ENCODE measurements at places on chromosomes 13 and 19.
A peak's percentile ranks its signal among the peaks of the same experiment; 100 is the strongest.

DNA sequence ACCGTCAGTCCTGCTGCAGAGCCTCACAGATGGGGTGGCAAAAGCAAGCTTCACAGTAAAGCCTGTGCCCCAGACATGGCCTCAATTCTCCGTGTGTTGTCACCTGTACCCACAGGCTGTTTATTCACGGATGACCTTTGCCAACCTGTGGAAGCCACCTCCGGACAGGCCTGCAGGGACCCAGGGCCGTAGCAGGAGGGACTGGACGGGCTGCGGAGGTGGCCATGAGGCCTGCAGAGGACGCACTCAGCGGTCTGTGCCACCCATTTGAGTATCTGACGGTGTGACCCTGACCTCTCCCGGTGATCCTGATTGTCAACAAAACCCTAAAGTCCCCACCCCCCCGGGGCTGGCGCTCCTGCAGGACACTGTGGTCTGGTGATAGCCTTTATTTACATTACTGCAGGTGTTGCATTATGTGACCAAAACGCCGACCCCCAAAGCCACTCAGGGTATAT is 7.8 kb upstream of the KLF16 start:
- DNase-seq, result no peak

- DNase-seq, result no peak
Measured at GRCh38 chr19:8630796-8631424, 477 bp downstream of the NFILZ start.

- no peak for DNase-seq
Measured at GRCh38 chr13:93603043-93603442, 376.4 kb downstream of the GPC6 start.

GRCh38 chr19:45117671-45118070 is 24.7 kb downstream of the PPP1R37 start:
- peak; percentile 37 for DNase-seq

DNA sequence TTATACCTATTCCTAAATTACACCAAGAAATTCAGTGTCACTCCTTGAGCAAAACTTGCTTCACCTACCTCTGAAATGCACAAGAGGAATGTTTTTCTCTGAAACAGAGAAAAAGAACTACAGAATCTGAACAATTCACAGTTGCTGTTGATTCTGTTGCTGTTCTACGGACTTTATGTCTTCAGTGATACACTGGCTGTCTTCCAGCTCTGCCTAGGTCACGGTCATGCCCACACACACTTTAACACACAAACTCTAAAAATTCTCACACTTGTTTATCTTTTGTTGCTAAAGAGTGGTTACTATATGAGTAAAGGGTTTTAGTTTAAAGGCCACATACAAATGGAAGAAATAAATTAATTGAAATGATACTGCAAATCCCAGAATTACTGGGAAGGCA is 124.4 kb upstream of the SPRY2 start:
- DNase-seq, result no peak

- no peak for DNase-seq
Measured at GRCh38 chr13:99044764-99045163, 66.9 kb upstream of the DOCK9 start.

- no peak for DNase-seq
Measured at GRCh38 chr13:69597088-69597487, 510.5 kb upstream of the ATXN8OS start.

DNA sequence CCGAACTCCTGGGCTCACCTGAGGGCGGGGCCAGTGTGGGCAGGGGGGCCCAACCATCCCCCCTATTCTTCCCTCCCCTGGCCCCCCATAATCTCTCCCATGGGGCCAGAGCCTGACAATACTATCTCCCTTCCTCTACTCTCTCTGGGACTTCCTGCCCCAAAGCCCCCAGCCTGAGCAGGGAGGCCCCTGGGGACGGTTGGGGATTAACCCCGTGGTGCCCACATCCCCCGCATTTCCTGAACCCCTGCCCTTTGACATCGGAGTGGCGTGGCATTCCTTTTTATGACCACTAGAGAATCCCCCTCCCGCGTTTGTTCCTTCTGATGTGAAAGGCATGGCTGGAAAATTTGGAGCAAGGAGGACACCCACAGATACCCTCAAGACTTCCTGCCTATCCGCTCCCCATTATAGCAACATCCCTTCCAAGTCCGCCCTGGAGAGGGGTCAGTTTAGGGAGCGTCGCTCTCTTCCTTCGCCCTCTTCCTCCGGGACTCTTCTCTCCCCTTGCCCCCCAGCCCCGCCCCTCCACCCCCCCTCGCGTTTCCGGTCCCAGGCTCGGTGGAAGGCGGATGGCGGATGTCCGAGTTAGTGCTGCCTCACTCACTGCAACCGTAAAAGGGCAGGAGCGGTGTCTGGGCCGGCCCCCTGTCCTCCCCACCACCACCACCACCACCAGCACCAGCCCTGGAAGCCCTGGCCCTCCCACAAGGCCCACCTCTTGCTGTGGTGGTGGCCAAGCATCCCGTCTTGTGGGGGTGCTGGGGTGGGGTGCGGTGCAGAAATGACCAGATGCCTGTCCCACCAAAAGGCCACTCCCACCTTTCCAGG is 1.8 kb downstream of the VASP start:
- peak; percentile 69 for DNase-seq

DNA sequence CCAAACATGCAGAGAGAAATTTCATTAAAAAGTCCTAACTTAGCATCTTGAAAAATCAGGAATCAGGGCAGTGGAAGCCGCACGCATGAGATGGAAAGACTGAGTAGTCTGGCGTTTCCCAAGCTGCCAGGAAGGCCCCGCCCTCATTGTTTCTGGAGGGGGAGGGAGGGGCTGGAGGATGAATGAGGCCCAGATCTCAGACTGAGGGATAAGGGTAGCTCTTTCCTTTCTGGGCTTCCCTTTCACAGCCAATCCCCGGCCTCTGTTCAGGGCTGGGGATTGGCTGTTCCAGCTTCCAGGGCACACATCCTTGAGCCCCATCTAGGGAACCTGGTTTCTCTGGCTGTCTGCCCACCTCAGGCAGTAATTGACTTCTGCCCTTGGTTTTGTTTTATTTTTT is 7.3 kb downstream of the C19orf53 start:
- no peak for DNase-seq

- DNase-seq, result no peak
Measured at GRCh38 chr13:75222031-75222430, 259.9 kb downstream of the TBC1D4 start.

- DNase-seq, result no peak
Measured at GRCh38 chr13:88862095-88862620, 1191.0 kb downstream of the SLITRK5 start.

DNA sequence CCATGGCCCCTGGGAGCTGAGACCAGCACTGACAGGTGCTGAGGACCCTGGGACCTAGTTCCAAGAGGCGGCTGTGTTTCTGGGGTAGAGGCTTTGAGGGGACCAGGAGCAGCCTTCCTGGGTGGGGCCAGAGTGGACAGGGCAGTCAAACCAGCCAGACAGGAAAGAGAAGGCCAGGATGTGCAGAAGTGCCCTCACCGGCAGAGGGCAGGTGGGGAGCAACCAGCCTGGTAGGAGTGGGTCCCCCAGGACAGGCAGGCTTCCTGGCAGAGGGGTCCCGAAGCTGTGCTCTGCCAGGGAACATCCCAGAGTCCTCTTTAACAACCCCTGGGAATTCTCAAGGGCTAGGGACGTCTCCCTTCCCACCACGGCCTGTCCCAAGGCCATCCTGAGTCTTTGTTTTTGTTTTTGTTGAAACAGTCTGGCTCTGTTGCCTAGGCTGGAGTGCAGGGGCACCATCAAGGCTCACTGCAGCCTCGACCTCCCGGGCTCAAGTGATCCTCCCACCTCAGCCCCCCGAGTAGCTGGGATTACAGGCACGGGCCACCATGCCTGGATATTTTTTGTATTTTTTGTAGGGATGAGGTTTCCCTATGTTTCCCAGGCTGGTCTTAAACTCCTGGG is 3.0 kb upstream of the HIPK4 start:
- DNase-seq, result no peak

DNA sequence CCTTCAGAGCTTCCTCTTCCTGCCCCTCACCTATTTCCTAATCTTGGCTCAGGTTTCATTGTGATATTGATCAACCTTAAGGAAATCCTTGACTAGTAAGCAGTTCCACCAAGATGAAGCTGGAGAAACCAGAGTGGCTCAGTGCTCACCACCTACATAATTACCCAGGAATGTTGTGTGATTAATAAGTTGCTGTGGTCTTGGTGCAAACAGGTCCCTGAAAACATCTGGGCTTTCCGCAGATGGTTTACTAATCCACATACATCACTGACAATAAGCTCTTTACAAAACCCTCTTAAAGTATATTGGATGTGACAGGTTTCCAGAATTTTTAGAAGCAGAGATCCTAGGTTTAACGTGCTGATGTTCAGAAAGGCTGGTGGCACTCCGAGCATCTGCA is 8.6 kb upstream of the SERP2 start:
- DNase-seq, result no peak

- no peak for DNase-seq
Measured at GRCh38 chr13:63435667-63436324, 2020.1 kb upstream of the PCDH20 start.

DNA sequence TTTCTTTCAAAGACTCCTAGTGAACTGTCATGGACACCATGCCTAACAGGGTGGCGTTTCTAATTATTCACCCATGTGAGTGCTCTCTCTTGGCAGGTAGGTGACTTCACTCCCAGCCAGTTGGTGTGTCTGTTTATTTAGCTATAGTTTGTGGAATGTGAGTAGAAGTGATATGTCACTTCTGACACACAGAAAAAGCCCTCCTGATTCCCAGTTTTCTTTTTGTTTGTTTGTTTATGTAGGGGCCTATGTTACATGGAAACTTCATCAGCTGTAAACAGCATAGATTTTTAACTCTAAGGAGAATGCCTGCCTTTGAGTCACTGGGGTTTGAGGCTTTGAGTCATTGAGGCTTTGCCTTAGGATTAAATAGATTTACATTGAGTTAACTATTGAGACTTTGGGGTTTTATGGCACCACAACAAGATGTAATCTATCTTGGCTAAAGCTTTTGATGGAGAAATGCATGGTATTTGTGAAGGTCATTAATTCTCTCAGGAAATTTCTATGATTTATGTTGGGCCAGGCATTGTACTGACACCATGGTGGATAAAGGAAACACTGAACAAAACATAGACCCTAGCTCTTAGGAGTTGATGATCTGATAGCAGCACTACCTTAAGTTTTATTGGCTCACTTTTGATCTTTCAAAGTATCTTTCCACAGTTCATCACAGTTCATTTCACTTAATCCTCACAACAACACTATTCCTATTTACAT is 45.3 kb downstream of the UFM1 start:
- no peak for DNase-seq

DNA sequence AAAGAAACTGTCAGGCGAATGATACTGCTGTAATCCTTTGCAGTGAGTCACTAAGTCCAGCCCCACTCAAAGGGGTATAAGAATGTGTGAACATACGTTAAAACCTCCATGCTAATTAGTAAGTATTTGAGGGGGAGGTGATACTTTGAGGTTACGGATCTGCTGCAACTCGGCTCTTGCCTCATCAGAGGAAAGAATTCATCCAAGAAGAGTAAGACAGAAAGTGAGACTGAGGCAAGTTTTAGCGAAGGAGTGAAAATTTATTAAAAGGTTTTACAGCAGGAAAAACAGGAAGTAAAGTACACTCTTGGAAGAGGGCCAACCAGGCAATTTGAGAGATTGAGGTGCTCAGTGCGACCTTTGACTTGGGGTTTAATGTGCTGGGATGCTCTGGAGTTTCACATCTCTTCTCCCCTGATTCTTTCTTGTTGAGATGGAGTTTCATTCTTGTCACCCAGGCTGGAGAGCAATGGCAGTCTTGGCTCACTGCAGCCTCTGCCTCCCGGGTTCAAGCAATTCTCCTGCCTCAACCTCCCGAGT is 9.8 kb downstream of the CLEC4M start:
- peak; percentile 41 for DNase-seq
